ENCODE measurements at places on chromosomes 2 and 18.

GRCh38 chr18:5456577-5457461, 87.0 kb downstream of the EPB41L3 start:
- peak; percentile 3 for DNase-seq

- no peak for DNase-seq
These were observed 44.5 kb downstream of the TMEM182 start for GRCh38 chr2:102806250-102806837.

GRCh38 chr2:143680885-143681405, 551.7 kb downstream of the ARHGAP15 start:
- DNase-seq, result no peak

DNA sequence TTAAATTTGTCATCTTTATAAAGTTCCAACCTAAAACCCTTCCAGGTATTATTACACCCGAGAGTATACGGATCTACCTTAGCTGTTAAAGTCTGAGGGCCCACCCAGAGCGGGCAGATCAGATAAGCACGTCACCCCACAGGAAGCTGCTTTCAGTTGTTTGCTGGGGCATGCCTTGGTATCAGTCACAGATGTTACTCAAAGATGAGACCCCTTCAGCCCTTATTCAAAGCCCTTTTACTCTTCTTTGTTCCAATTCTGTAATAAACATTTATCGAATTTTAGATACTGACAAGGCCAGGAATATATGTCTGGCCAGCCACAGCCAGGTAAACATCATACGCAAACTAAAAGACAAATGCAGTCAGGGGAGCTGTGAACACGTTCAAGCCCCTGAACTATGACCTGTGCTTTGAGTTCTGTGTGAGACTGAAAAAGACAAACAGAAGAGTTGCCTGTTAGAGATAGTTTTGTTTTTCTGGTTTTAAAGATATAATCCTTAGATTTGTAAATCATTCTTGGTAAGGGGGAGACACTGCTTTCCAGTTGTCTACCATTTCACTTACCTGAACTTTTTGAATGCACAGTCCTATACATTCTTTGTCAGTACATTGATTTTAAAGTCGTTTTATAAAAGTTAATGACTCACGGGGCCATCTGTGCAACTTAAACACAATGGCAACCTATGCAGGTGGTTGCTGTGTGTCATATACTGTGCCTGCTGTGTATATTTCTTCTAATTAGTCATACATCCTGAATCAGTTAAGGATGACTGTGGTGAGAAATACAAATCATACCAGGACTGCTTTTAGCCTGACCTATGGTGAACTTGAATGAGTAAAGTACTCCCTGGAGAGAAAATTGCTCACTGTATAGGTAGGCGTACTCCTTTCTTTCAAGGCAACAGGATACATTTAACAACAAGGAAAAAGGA, 100.5 kb upstream of the ITPRID2 start:
- no peak for DNase-seq

DNA sequence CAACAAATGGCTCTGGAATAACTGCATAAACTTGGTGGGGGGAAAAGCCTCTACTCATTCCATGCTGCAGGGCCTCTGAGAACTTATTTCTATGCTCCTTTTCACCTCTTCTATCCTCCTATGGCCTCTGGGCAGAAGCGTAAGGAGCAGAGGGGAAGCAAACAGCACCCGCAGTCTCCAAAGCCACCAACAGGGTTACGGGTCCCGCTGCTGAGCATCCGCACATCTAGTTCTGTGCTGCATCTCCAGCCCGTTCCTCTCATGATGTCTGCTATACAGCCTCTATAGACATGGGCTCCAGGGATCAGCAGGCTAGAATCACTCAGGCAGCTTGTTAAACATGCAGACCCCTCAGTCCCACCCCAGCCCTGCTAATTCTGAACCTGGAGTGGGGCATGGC, 25.9 kb downstream of the PSTPIP2 start:
- no peak for DNase-seq

GRCh38 chr18:32372381-32373061, 98.2 kb downstream of the GAREM1 start:
- no peak for DNase-seq

DNA sequence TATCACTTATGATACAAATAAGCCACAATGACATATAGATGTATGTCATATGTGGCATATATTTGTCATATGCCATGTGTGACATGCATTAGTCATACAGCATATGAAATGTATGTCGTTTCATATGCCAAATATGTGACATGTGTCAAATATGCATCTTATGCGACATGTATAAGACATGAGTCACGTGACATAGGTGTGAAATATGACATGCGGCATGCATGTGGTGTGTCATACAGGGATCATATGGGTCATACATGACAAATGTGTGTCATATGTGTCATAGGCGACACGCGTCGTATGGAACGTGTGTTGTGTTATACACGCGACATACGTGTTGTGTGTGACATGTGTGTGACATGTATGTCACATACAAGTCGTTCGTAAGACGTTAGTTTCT, 2154.0 kb upstream of the PIK3C3 start:
- DNase-seq, result no peak

DNA sequence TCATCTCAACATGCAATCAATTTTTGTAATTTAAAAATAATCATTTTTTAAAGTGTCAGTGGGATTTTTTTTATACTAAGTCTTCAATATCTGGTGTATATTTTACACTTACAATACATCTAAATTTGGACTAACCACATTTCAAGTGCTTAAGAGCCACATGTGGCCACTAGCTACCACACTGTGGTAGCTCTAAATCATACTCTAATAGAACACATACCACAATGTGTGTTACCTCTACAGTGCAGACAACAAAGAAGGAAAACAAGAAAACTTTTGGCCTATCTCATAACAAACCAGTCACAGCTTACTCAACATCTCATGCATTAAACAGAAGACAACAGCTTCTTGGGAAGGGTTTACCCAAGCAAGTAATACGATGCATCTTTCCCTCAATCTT, 24.5 kb downstream of the PIAS2 start:
- no peak for DNase-seq

- DNase-seq, result no peak
These were observed 149.7 kb downstream of the SMAD7 start for GRCh38 chr18:48800876-48801727.

DNA sequence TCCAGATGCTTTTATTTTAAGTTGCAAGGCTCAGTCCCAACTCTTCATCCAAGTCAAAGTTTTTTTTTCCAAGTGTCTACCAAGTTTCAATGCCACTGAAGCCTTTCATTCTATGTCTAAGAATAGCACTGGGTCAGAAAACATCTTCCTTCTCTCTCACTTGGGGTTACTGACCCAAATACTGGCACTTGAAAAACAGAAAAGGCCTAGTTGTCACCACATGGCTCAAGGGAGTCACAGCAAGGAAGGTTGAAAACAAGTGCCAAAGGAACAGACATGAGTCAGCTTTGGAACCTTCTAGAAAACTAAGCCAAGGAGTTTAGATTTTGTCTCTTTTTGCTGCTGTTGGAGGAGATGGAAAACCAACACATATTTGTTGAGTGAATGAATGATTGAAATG, 146.5 kb downstream of the COPS8 start:
- DNase-seq, result no peak

GRCh38 chr2:174062934-174063333, 97.8 kb upstream of the SP3 start:
- DNase-seq, result no peak

- DNase-seq, result no peak
These were observed 888.0 kb upstream of the CHAC2 start for GRCh38 chr2:52879561-52879960.

GRCh38 chr18:12442946-12443345, 35.2 kb downstream of the PRELID3A start:
- no peak for DNase-seq

- no peak for DNase-seq
These were observed 240.2 kb downstream of the FSIP2 start for GRCh38 chr2:185978634-185979407.

DNA sequence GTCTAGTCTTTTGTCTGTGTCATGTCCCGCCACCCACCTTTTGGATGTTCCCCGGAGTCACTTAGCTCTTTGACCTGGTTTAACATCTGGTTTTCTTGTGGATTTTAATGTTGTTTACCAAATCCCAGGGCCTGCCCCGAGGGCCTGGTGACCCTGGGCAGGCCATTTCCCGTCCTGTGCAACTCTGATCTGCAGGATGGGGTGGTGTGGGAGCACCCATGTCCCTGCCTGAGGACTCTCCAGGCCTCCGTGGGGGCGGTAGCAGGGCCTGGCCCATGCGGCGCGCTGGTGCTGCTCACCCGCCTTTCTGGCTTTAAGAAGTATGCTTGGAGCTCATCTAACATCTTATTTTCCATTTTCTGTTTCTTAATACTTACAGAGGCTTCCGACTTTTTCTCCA, 10.7 kb downstream of the RAMP1 start:
- no peak for DNase-seq

- no peak for DNase-seq
These were observed 22.6 kb downstream of the CROCC2 start for GRCh38 chr2:240928476-240929363.

DNA sequence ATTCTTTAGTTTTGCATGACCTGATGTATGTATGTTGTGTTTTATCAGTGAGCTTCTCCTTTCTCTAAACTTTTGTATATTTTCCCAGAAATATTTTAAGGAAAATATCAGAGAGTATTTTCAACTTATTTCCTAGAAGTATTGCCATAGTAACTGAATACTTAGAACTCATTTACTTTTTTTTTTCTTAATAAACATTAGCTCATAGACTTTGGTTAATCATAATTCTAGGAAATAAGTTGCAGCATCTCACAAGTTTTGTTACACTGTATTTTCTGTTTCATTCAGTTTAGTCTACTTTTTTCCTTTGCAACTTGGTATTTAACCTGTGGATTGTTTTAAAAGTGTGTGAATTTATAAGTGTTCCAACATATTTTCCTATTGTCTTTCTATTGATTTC, 27.5 kb downstream of the SMCHD1 start:
- DNase-seq, result no peak

DNA sequence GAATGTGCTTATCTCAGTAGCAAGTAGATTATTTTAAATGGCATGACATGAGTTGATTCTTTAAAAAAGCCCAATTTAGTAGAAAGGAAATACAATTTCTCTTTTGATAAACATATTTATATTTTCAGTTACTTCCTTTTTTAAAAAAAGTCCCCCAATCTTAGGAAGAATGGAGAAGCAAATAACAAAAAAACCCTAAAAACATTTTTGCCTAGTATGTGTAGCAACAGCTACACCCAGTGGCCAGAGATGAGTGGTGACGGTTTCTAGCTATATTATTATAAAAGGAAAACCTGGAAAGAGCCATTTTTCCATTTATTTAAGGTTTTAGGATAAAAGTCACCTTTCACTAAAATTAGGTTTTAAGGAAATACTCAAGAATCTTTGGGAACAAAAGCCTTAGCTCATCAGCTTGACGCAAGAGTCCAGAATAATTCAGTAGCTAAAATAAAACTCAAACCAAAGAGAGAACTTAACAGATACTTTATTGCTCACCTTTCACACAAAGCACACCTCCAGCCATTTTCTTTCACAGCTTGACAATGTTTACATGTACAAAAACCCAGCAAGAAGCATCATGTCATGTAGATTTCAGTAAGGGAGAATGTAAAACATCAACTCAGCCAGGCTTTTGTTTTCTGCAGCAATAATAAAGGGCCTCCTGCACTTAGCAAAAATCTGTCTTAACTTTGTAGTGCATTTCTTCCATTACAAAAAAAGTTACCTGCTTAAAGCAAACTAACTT, 15.7 kb downstream of the FAM98A start:
- peak; percentile 2 for DNase-seq

DNA sequence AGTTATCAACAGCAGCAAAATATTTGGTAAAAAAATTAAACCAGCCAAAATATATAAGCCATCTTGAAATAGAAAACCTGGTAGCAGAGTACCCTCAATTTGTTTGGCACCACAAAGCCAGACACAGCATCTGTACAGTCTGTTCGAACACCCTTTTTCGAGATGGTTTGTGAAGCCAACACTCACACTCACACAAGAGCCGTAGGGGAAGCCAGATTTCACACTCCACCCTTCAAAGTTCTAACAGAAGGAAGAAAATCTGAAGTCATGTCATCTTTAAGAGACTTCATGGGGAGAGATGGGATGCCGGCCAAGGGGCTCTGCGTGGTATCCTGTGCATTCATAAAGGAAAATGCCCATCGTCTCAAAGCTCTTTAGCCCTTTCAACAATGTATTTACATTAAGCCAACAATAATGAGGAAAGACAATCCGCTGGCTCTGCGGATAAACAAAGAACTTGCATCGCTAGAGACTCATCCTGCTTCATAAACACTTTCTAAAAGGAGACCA, 451.5 kb upstream of the CHST9 start:
- no peak for DNase-seq

GRCh38 chr2:21162615-21162878, 38.8 kb downstream of the TDRD15 start:
- DNase-seq, result no peak

DNA sequence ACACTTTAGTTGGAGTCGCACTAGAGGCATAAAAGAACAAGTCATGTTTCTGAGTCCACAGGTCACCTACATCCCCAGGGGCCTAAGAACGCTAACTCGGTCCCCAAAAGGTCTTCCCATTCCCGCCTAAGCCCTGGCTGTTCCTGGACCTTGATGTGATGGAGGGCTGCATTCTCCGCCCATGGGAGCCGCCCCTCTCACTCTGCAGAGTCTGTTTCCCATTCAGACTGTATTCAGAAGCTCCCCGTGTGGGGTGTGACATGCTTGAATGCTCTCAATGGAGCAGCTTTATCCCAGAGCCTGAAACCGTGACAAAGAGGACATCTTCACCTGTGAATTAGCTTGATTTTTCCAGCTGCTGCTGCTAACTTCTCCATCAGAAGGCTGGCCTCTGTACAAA, 319.0 kb upstream of the KLHL29 start:
- no peak for DNase-seq

GRCh38 chr2:138475277-138475776, 26.2 kb upstream of the SPOPL start:
- no peak for DNase-seq

DNA sequence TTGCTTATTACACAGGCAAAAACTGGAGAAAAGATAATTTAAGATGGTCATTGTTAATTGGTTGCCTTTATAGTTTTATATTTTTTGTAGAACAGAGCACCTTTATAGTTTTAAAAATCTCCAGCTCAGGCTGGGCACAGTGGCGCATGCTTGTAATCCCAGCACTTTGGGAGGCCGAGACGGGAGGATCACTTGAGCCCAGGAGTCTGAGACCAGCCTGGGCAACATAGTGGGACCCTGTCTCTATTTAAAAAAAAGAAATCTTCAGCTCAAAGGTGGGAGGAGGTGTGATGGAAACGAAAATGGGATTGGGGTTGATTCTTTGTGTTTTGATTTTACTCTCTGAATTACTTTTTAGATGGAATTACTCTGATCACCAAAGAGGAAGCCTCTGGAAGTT, 85.4 kb downstream of the XRCC5 start:
- DNase-seq, result no peak

DNA sequence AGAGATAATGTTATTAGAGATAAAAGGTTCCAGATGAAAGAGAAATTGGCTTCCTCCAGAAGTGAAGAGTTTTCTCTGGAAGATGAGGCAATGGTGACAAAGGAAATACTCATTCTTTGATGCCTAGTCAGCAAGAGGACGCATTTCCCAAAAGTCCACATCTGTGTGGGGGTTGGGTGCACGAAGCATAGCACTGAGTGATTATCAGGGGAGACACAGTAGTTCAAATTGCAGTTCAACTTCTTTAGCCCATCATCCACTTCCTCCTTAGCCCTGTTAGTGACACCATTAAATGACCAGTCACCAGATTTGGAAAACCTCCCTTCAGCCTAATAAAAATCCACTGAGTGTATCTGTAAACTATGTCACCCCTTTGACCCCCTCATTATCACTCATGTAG, 80.9 kb upstream of the PHLPP1 start:
- no peak for DNase-seq

GRCh38 chr2:216350214-216350791, 22.0 kb downstream of the MARCHF4 start:
- DNase-seq, result no peak

- DNase-seq, result no peak
These were observed 647.8 kb upstream of the RAB6C start for GRCh38 chr2:129331638-129332037.
